ENCODE measurements at places on chromosomes 4 and X.

DNA sequence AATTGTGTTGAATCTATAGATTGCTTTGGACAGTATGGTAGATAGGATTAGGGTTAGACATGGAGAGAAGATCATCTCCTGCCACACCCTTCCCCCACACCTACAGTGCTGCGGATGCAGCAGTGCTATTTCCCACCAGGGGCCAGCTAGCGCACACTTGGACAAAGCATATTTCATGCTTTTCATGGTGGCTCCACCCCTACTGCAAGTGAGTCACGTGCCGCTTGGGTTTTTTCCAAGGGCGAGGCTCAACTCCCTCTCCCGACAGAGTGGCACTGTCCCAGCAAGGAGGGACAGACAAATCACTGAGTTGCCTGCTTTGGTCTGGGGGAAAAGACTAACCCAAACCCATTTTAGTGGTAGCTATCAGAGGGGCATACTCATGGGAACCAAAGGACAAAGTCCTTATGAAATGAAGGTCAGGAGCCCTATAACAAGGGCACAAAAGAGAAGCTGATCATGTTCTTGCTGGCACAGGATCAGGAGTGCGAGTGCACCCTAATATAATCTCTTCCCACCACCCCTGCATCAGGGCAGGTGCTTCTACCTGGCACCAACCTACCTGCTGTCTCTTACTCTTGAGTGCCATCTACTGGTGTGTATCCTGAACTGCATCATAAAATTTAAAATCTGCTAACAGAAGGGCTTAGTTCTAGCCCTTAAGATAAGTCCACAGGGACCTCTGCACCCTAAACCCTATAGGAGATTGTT, 55.1 kb upstream of the PGAM4 start:
- ATAC-seq = no peak

DNA sequence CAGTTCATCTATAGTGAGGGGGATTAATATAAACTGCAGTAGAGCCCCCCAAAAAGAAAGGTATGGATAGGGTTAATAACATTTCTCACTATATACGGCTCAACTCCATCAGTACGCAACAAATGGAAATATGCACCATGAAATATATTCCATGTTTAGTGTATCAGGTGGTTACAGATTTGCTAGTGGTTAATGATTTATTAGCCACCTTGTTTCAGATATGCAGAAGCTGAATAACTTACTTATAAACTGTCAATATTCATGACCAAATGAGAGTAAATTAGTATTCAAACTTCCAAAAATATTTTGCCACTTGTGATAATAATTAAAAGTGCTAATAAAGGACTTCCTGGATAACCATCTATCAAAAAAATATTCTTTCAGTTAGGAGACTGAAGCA, 14.8 kb downstream of the AMTN start:
- no peak for ATAC-seq

DNA sequence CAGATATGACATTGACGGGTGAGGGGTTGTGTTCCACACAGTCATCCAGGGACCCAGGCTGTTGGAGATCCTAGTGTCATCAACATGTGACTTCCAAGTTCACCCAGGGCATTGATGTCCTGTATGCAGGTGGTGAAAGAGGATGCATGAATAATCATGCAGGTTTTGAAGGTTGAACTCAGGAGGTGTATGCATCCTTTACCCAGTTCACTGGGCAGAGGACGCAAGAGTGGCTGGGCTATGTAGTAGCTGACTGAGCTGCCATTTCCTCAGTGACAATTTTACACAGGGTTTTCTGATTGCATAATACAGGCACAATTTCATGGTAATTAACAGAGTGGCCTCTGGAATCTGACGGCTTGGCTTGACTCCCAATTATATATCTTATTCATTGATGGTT, 323.0 kb downstream of the HS3ST1 start:
- no peak for ATAC-seq

DNA sequence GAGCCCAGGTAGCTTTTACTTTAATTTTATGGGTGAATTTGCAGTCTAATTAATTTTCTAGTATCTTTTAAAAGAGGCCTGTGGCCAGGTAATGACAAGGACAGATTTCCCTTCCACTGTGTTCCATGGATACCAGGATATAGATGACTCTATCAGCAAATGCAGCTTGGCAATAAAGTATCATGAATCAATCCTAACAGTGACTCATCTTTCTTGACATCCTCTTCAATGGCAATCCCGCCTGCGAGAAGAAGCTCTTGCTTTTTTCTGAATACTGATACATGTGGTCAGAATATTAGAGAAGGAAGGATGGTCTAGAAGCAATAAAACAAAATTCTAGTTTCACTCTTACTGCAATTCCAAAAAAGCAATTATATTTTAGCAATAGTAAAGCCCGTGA, 267.8 kb downstream of the DTHD1 start:
- ATAC-seq = no peak

- no peak for ATAC-seq
Measured at GRCh38 chr4:48156423-48156822, 22.4 kb upstream of the TXK start.
